ENCODE measurements at places on chromosomes 11 and 22.

DNA sequence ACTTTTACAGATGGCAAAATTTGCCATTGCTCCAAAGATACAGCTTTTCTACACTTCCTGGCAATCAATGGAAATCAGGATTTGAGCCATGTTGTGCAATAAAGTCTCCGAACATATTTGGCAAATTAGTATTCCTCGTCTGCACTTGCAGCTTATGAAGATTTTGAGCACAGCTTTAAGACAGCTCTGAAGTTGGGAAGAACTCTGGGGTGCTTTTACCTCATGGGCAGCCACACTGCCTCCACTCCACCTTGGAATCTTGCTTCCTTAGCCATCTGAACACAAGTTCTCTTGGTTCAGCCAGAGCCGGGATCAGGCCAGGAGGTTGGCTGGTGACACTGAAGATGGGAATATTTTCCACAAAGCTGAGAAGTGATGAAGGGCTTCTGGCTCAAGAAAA lies 191.2 kb downstream of the CWF19L2 start:
- DNase-seq: no peak

DNA sequence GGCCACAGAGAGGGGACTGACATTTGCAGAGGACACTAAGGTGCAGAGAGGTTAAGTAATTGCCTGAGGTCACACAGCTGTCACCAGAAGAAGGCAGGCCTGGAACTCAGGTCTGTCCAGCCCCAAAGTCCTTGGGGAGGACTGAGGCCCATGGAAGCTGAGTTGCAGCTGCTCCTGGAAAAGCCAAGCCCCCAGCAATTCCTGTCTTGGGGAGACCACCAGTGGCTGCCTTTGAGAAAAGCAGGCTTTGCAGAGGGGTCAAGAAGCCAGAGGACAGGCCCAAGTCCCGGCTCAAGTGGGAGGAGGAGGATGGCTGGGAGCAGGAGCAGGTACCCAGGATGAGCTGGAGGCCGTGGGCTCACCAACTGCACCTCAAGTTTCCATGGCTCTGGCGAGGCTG lies 3.4 kb downstream of the NFAM1 start:
- DNase-seq: no peak

GRCh38 chr22:31626427-31627150 lies 35.4 kb downstream of the PISD start:
- DNase-seq: no peak

- DNase-seq: no peak
These were observed 12.2 kb downstream of the OR8D1 start for GRCh38 chr11:124301548-124301947.

GRCh38 chr11:59678118-59678812 lies 9.4 kb upstream of the PATL1 start:
- no peak for DNase-seq

GRCh38 chr11:72363112-72363511 lies 71.2 kb downstream of the CLPB start:
- DNase-seq: no peak

GRCh38 chr11:109914038-109914437 lies 179.2 kb upstream of the ZC3H12C start:
- no peak for DNase-seq

GRCh38 chr11:112453601-112454577 lies 193.2 kb upstream of the PLET1 start:
- no peak for DNase-seq

GRCh38 chr11:9759519-9760192 lies 95.8 kb downstream of the SWAP70 start:
- DNase-seq: peak; percentile 89

GRCh38 chr11:35083431-35084238 lies 55.3 kb upstream of the CD44 start:
- peak; percentile 25 for DNase-seq

DNA sequence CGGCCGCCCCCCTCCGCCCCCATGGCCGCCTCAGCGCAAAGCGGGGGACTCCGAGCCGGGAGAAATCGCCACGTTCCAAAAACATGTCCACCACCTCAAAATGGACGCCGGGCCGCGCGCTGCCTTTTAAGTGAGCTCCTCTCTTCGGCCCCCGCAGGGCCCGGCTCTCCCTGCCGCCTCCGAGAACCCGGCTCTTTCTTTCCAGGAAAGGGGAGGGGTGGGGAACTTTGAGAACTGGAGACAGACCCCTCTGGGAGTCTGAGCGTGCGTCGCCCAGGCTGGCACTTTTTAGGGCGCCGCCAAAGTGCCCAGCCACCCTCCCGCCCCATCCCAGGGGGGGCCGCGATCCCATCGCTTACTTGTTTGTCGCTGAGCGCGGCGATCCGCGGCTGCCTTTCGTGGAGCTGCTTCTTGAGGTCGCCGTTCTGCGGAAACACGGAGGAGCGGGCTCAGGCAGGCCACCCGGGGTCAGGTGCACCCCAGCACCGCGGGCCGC lies 1.6 kb downstream of the PHF21B start:
- peak; percentile 24 for DNase-seq

DNA sequence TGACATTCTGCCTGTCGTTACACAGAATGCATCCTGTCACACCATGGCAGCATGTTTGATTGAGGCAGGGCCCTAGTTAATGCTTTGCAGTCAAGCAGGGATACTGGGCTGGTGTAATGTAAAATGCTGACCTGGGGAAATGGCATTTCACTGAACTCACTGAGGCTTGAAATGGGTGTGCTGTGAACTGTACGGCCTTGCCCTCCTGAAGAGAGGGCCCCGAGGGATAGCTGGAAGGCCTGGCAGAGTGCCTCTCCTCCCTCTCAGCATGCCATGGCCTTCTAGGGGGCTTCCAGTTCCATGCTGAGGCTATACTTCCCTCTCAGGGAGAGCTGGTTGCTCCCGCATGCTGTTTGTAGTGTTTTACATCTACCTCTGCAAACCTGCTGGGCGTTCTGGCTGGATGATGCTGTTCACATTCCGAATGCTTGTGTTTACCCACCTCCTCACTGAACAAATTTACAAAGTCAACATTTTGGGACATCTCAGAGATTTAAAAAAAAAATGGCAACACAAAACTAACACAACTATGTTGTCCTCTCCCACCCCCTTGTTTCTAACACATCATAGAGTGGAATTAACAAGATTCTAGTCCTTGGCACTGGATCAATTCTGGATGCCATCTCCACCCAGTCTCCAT lies 416.7 kb upstream of the CADM1 start:
- DNase-seq: no peak

DNA sequence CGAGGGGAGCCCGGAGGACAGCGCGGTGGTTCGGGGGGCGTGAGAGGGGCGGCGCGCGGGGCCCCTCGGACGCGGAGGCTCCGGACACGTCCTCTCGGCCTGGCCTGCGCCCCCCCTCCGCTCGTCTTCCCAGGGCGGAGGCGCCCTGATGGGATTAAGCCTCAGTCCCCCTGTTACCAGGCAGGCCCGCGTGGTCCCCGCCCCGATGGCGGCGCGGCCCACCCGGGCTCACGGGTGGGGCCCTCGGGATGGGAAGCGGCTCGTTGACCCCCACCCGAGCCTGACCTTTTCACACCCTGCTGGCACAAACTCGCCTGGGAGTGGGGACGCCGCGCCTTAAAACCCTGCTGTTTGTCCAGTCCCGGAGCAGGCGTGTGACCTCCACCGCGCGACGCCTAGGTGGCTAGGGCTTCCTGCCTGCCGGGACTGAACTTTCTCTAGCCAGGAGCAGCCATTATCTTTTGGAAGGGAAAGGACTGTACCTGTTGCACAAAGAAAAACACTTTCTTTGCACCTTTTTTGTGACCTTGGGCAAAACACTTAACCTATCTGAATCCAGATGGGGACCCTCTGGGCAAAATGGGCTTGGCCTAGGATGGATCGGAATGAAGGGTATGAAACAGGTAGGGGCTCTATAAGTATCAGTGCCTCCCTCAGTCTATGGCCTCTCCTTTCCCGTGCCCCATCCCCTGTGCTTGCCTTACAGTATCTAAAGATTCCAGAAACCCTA lies 1.0 kb downstream of the KIAA1671 start:
- no peak for DNase-seq

- no peak for DNase-seq
These were observed 6.8 kb downstream of the GRIK4 start for GRCh38 chr11:120518356-120518755.

DNA sequence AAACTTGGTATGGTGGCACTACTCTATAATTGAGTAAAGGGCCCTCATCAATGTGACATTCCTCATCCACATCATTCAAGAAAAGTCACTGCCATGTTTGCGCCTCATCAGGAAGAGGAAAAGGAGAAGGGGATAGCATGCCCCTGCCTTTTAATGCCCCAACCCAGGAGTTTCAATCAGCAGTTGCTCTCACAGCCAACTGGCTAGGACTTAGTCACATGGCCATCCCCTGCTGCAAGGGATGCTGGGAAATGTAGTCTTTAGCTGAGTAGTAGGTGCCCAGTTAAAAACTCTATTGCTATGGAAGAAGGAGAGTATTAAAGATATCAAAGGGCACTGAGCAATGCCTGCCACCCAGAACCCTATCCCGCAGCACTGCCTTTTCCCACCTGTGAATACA lies 10.9 kb upstream of the CCND1 start:
- DNase-seq: no peak

DNA sequence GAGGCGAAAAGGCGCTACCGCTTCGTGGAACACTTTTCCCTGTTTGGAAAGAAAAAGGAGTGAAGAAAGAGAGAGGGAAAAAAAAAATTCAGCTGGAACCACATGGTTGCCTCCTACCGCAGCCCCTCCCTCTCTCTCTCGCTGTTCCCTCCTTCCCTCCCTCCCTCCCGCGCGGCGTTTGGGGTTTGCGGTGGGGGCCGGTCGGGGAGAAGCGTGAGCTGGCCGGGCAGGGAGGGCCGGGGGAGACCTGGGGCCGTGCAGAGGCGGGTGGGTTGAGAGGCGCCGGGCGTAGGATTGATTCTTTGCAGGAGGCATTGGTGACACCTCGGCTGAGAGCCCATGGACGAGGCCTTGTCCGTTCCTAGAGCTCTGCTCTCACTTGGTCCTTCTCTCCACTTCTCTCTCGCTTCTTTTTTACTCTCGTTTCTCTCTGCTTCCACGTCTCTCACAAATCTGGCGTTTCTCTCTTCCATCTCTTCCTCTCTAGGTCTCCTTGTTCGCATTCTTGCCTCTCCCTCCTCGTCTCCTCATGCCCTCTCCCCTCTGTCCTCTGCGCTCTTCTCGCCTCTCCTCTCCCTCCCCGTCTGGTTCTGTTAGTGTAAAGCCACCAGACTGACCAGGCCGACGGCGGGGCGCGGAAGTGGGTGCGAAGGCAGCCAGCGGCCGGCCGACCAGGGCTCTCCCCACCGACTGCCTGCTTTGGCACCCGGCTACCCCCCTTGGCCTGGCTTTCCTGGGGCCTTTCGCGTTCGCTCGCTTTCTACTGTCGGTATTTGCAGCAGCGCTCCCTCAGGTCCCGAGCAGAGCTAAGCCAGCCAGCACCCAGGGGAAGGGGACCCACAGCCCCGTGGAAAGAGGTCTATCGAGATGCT lies at the start of gene CLMP:
CLMP (minus strand) TSS at position 61 of the 872 bp plus-strand sequence. CDS start 308 bp downstream, outside the sequence.
- DNase-seq: no peak

DNA sequence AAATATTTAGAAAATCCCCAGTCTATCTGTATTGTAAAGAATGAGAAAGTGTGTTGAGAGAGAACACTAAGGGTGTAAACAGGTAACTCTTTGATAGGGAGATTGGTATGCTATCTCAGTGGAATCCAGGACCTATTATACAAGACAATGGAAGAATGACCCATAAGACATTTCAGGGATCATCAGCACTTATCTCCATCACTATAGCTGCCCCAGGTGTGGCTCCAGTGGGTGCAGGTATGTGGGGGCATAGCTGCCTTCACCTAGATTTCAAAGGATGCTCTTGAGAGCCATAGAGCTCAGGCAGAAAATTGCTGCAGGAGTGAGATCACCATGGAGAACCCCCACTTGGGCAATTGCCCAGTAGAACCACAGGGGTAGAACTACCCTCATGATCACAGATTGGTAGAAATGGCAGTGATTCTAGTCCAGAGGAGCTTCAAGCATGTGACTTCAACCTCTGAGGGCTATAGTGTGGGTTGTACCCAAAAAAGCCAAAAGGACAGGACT lies 252.3 kb upstream of the TBCEL start:
- no peak for DNase-seq

DNA sequence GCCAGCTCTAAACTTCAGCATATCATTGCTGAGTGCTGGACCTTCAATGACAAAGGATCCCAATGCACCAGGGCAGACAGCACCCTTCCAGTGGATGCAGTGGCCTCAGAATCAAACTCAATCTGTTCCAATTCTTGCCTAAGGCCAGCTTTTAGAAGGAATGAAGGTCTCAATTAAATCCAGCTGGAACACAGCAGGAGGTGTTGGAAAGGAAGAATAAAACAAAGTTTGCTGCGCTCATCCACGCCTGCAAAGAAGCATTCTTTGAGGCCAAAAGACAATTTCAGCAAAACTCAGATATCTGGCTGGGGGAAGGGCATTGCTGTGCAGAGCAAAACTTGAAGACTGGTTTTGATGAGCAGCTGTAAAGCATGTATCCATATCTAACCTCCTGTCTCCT lies 120.7 kb downstream of the CCDC81 start:
- DNase-seq: no peak

- DNase-seq: no peak
These were observed 728.9 kb downstream of the OPCML start for GRCh38 chr11:132803436-132803835.

- no peak for DNase-seq
These were observed at the start of gene AP5B1 for GRCh38 chr11:65780770-65781151. AP5B1 (minus strand) TSS chr11:65780976; CDS start chr11:65780591, 385 bp downstream.

- DNase-seq: no peak
These were observed 919.2 kb upstream of the FAT3 start for GRCh38 chr11:91305402-91305801.

- no peak for DNase-seq
These were observed 17.1 kb upstream of the SCN3B start for GRCh38 chr11:123671534-123671933.

DNA sequence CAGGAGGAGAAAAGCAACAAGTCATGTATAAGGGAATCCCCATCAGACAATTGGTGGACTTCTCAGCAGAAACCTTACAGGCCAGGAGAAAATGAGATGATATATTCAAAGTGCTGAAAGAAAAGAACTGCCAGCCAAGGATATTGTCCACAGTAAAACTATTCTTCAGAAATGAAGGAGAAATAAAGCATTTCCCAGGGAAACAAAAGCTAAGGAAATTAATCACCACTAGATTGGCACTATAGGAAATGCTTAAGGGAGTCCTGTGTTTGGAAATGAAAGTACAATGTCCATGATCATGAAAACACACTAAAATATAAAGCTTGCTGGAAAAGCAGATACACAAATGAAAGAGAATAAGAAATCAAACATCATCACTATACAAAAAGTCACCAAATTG lies 282.0 kb downstream of the BLID start:
- DNase-seq: no peak

GRCh38 chr11:102252339-102252891 lies 64.9 kb upstream of the BIRC3 start:
- no peak for DNase-seq

DNA sequence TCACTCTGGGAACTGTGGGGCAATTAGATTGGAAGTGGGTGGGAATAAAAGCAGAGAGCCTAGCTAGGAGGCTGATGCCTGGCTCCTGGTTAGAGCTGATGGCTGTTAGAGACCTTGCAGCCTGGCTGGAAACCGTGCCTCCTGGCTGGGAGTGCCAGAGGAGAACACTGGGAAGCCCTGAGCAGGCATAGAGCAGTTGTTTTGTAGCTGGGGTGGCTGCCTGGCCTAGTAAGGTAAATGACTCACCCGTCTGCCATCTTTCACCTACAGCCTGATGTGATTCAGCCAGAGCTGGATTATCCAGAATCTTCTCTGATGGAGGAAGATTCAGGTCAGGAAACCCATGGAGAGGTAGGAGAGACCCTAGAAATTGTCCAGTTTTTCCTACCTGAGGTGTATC lies 6.1 kb downstream of the UQCR10 start:
- DNase-seq: no peak

GRCh38 chr11:6736495-6737121 lies 35.2 kb downstream of the OR2AG2 start:
- DNase-seq: no peak
